IMR-90 (cell line): ENCODE measurements at places on chromosomes 3 and 15.

GRCh38 chr3:118765636-118766305, 268.9 kb downstream of the IGSF11 start:
- DNase-seq = no peak
- no peaks in the 10 kb centered on the region for H3K36me3 ChIP-seq
- H3K27me3 ChIP-seq = no peaks in the 10 kb centered on the region
- no peaks in the 10 kb centered on the region for H3K4me1 ChIP-seq

GRCh38 chr3:11739706-11740105, 96.0 kb upstream of the VGLL4 start:
- H3K27me3 ChIP-seq = peaks cover 20% of the 10 kb centered on the region
- H3K4me3 ChIP-seq = no peak overlapping the region
- DNase-seq = no peak
- no peaks in the 10 kb centered on the region for H3K36me3 ChIP-seq
- no peak overlapping the region for H3K27ac ChIP-seq

DNA sequence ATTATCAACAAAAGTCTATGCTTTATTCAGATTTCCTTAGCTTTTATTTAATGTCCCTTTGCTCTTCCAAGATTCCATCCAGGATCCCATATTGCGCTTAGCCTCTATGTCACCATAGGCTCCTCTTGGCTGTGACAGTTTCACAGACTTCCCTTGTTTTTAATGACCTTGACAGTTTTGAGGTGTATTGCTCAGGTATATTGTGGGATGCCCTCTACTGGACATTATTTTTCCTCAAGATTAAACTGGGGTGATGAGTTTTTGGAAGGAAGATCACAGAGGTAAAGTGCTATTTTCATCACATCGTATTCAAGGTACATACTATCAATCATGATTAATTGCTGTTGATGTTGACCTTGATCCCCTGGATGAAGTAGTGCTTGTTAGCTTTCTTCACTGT, 99.1 kb upstream of the SMAD3 start:
- no peaks in the 10 kb centered on the region; the same call in 1 of the 2 replicates for H3K27me3 ChIP-seq
- no peaks in the 10 kb centered on the region for H3K36me3 ChIP-seq
- no peaks in the 10 kb centered on the region for H3K4me1 ChIP-seq
- no peak overlapping the region for H3K27ac ChIP-seq

DNA sequence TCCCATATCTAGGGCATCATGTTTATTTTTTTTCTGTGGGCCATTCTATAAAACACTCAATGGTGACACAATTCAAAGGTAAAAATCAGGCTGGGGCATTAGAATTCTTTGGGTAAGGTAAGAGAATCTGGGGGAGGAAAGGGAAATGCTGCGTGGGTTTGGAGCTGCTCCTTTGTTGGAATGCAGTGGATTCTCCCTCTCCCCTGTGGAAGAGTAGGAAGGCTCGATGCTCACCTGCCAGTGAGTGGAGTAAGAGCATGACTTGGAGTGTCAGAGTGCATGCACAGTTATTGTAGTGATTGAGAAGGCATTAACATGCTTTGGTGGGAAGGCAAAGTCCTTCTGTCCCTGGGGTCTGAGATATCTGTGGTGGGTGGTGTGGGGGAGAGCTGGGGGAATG, 280.0 kb downstream of the PDCD6IP start:
- no peak overlapping the region for H3K27ac ChIP-seq
- H3K36me3 ChIP-seq = no peaks in the 10 kb centered on the region
- no peak for DNase-seq

DNA sequence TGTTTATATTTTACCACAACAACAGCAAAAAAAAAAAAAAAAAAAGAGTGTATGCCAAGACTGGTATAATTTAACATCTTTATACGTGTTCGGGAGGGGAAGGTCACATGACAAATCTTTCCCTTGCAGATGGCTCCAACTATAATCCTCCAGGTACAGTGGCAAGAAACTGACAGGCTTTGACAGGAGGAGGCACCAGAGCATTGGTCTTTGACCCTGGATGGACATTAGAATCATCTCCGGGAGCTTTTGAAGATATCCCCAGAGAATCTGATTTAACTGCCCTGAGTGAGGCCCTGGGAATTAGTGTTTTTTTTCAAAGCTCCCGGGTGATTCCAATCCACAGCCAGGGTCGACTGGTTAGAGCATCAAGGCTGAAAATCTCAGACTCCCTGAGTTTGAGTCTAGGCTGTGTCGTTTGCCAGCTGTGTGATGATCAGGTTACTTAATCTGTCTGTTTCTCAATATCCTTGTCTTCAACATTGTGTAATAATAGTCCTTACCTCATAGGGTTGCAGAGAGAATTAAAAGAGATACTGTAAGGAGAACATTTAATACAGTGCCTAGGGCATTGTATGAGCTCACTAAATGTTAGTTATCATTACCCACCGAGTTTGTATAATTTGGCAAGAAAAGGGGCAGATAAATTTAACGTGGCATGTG, 8.9 kb upstream of the SEMA5B start:
- H3K36me3 ChIP-seq = no peaks in the 10 kb centered on the region
- no peaks in the 10 kb centered on the region; the same call in 1 of the 2 replicates for H3K4me1 ChIP-seq
- peaks cover 76% of the 10 kb centered on the region for H3K27me3 ChIP-seq

GRCh38 chr15:28912422-28912821, 26.6 kb downstream of the APBA2 start:
- no peaks in the 10 kb centered on the region for H3K36me3 ChIP-seq
- peak; percentile 7 for DNase-seq
- H3K4me3 ChIP-seq = no peak overlapping the region
- H3K27me3 ChIP-seq = no peaks in the 10 kb centered on the region
- no peaks in the 10 kb centered on the region for H3K4me1 ChIP-seq

DNA sequence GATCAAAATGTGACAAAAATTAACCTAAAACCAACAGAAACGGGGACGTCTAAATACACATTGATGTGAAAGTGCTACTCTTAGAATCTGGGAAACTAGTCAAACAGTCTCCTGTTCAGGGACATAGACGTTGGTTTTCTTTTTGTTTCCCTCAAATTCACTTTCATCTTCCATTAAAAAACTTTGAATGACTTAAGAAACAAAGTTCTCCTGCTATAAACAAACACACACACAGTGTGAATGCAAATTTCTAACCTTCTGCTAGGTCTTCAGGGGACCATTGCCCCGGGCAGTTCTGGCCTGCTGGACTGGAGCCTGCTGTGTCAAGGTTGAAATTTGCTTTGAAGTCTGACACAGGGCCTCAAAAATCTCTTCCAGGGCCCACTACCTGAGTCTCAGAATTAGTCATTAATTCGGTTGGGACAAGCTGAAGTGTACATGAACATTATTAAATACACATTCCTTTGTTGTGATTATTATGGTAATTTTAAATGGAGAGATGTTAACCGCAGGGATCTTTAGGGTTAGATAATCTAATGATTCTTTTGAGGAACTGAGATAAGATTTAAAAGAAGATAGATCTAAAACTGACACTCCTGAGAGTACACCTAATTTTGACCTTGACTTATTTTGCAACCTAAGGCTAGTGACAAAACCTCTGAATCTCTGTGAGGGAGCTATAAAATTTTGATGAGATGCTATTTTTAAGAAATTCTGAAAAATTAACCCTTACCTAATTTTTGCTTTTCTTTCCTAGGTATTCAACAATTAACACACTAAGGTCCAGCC, 1260.4 kb downstream of the ROBO1 start:
- H3K27me3 ChIP-seq = no peaks in the 10 kb centered on the region
- H3K27ac ChIP-seq = no peak overlapping the region
- no peaks in the 10 kb centered on the region for H3K4me1 ChIP-seq
- H3K4me3 ChIP-seq = no peak overlapping the region

- no peaks in the 10 kb centered on the region for H3K36me3 ChIP-seq
- H3K27me3 ChIP-seq = peaks cover 21% of the 10 kb centered on the region
- no peaks in the 10 kb centered on the region for H3K4me1 ChIP-seq
- no peak overlapping the region for H3K27ac ChIP-seq
These were observed 128.6 kb upstream of the IQSEC1 start for GRCh38 chr3:13201851-13202250.

GRCh38 chr15:35209838-35210237, 124.7 kb upstream of the NANOGP8 start:
- H3K4me3 ChIP-seq = no peak overlapping the region
- no peaks in the 10 kb centered on the region for H3K4me1 ChIP-seq
- DNase-seq = peak; percentile 30
- no peaks in the 10 kb centered on the region for H3K27me3 ChIP-seq
- no peak overlapping the region for H3K27ac ChIP-seq
- H3K36me3 ChIP-seq = no peaks in the 10 kb centered on the region

GRCh38 chr3:184154885-184155643, at the start of gene DVL3:
TSS of gene DVL3 (plus strand) at chr3:184155377. CDS start at chr3:184155636, 259 bp downstream.
- H3K4me1 ChIP-seq = peaks cover 9% of the 10 kb centered on the region
- no peaks in the 10 kb centered on the region for H3K27me3 ChIP-seq
- peaks cover 4% of the 10 kb centered on the region; the same call in 1 of the 2 replicates for H3K36me3 ChIP-seq
- peak; percentile 52 for DNase-seq
- peak within 1 kb of the TSS; percentile 99 for H3K4me3 ChIP-seq

DNA sequence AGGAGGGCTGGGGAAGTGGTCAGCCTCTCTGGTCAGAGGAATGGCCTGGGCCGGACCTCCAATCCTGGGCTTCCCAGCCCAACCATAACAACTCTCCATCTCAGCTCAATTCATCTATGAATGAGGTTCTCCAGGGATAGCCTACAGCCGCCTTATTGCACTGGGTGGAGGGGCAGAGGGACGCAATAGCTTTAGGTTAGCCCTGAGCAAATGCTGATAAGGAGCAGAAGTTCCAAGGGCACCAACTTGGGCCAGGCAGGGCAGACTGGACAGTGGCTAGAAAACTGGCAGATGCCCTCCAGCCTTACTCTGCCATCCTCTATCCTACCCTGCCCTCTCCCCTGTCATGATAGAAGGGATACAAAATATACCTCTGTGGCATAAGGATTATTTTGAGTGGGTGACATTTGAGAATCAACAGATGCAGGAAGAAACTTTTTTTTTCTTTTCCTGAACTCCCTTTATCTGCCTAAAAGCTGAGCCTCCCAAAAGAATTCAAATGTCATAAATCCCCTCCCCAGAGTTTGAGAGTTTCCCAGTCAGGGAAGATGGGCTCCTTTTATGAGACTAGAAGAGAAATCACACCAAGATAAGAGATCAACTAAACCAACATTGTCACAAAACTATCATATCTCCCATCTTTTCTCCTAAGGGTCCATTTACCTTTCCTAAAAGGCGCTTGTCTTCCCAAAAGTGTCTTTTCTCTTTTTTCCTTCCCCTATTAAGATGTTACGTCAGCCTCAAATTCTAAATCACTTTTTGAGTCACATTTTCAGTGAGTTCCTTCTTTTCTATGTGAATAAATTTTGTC, 40.4 kb upstream of the C15orf39 start:
- H3K4me3 ChIP-seq = no peak overlapping the region
- H3K27me3 ChIP-seq = peaks cover 14% of the 10 kb centered on the region
- no peak for DNase-seq
- H3K36me3 ChIP-seq = no peaks in the 10 kb centered on the region

DNA sequence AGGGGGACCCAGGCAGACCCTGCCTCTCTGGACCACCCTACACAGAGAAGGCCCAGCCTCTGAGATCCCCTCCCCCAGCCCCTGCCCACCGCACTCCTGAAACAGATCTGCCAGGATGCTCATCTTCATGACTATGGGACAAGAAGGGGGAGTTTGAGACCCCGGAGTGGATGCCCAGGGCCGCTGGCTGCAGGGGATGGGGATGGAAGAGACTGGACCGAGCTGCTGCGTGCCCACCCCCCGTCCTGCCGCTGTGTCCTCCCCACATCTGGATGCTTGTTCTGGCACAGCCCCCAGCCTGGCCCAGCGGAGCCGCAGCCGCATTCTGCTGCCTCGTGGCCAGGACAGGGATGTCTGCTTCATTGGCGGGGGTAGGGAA, 30.3 kb upstream of the SEMA3F start:
- peaks cover 14% of the 10 kb centered on the region for H3K36me3 ChIP-seq
- peaks cover 31% of the 10 kb centered on the region for H3K4me1 ChIP-seq
- no peaks in the 10 kb centered on the region for H3K27me3 ChIP-seq

GRCh38 chr15:77208241-77208640, 137.3 kb upstream of the TSPAN3 start:
- H3K36me3 ChIP-seq = peaks cover 7% of the 10 kb centered on the region
- no peaks in the 10 kb centered on the region for H3K4me1 ChIP-seq
- H3K27me3 ChIP-seq = no peaks in the 10 kb centered on the region

GRCh38 chr15:37219211-37219701, 118.9 kb upstream of the MEIS2 start:
- no peak overlapping the region for H3K27ac ChIP-seq
- no peak for DNase-seq
- H3K36me3 ChIP-seq = no peaks in the 10 kb centered on the region
- no peak overlapping the region for H3K4me3 ChIP-seq

GRCh38 chr3:150931745-150932144, 26.5 kb upstream of the MINDY4B start:
- DNase-seq = no peak
- H3K27me3 ChIP-seq = peaks cover 14% of the 10 kb centered on the region
- no peak overlapping the region for H3K4me3 ChIP-seq
- H3K36me3 ChIP-seq = no peaks in the 10 kb centered on the region

- no peaks in the 10 kb centered on the region for H3K4me1 ChIP-seq
- H3K27ac ChIP-seq = no peak overlapping the region
- no peaks in the 10 kb centered on the region for H3K36me3 ChIP-seq
- no peak for DNase-seq
- H3K4me3 ChIP-seq = no peak overlapping the region
- H3K27me3 ChIP-seq = peaks cover 44% of the 10 kb centered on the region
These were observed 12.5 kb upstream of the IGF1R start for GRCh38 chr15:98635848-98636247.

GRCh38 chr3:5133239-5134018, 11.3 kb downstream of the ARL8B start:
- H3K27me3 ChIP-seq = no peaks in the 10 kb centered on the region
- H3K36me3 ChIP-seq = no peaks in the 10 kb centered on the region
- H3K4me1 ChIP-seq = peaks cover 2% of the 10 kb centered on the region; the same call in 1 of the 2 replicates
- no peak overlapping the region for H3K4me3 ChIP-seq
- DNase-seq = no peak
- H3K27ac ChIP-seq = no peak overlapping the region

DNA sequence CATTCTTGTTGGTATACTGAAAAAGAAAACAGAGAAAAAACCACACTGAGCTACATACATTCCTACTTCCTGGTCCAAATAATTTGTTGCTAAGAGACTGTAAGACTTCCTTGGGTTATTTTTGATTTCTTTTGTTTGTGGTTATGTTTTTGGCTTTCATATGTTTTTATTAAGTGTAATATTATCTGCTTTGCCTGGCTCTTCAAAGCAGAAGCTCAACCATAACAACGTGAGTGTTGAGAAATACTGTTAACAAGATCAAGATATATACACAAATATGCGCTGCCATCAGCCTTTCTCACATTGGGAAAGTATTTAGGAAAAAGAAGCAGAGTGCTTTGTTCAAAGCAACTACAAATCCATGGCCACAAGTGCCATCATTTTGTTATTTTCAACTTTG, 556.2 kb upstream of the CBLB start:
- no peak overlapping the region for H3K4me3 ChIP-seq
- peaks cover 17% of the 10 kb centered on the region for H3K4me1 ChIP-seq
- H3K27me3 ChIP-seq = no peaks in the 10 kb centered on the region
- no peaks in the 10 kb centered on the region for H3K36me3 ChIP-seq
- DNase-seq = peak; percentile 81
- no peak overlapping the region for H3K27ac ChIP-seq

GRCh38 chr3:4741404-4742307, 237.6 kb upstream of the BHLHE40 start:
- peaks cover 8% of the 10 kb centered on the region for H3K27me3 ChIP-seq
- H3K36me3 ChIP-seq = no peaks in the 10 kb centered on the region
- peak; percentile 99 for DNase-seq
- H3K4me3 ChIP-seq = no peak overlapping the region
